Activated naive CD4-positive, alpha-beta T cell treated with anti-CD3 and anti-CD28 coated beads, Interleukin-2, amount 50 U/mL, for 16 hours (primary cell): ENCODE measurements at places on chromosomes 6 and 20.

DNA sequence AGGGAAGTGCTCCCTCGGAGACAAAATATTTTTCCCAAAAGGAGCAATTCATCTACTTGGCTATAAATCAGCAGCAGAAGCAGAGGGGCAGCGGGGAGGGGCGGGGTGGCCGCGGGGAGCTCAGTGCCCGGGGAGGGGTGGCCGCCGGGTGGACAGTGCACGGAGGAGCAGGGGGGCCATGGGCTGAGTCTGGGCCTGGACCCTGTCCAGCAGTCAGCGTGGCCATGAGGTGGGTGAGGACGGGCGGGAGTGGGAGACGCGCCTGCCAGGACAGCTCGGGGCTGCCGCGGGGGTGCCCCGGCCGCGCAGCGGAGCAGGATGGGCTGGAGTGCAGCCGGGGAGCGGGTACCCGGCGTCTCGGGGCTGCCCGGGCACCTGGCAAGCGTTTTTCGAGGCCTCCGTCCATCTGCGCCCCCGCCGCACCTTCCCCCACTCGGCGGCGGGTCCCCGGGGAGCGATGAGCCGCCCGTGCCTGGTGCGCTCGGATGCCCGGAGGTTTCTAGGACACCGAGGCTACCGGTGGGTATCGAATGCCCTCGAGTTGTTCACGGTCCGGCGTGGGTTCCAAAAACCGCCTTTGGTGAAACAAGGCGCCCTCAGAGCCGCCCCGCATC lies 229.5 kb downstream of the THBS2 start:
- no peak for DNase-seq

- no peak for DNase-seq
Measured at GRCh38 chr20:7333841-7334240, 566.4 kb downstream of the BMP2 start.

DNA sequence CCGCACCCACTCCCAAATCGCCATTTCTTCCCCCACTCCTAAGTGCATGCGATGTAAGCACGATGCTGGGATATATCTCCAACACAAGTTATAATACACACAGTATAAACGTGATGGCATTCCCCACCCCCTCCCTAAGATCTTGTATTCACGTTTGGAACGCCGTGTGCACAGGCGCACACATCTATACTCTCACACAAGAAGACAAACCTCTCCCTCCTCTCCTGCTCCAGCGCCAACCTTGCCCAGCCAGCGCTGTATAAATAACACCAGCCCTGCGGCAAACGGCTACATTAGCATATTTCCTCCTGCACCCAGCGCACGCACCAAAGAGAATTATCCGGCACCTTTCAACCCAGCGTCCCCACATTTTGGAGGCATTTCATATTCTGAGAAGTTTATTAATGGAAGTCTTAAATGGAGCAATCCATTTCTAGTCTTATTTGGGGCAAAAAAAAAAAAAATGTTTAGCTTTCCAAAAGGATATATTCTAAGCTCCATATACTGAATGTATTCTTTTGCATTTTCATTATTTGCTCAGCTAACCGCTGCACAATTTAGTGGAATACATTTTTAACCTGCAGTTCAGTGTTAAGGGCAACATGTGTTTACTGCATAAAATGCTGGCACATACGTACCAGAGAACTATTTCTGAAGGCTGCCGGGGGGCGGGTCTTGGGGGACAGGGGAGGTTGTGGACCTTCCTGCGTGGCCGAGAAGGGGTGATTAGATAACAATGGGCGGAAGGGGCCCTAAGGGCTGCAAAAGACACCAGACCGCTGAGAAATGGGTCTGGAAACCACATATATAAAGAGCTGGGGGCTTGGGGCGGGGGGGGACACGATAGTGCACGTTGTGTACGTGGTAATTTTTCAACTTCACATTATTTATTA lies 1.1 kb upstream of the SLC22A23 start:
- DNase-seq, result peak; percentile 30

DNA sequence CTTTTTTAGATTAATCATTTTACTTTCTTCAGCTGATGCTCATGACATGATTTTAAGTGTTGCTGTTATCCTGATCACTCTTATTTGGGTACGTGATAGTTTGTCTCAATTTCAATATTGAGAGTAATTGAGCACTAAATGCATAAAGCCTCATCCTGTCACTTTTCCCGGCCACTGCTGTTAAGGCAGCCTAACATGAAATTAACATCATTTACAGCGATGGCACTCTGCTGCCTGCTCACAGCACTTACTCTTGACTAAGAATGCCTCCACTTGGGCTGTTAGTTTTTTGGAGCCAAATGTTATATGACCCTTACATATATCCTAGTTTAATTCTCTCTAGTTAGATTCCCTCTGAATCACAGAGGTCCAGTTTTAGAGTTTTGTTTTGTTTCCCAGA lies 107.3 kb downstream of the SLX4IP start:
- no peak for DNase-seq

- DNase-seq, result no peak
Measured at GRCh38 chr6:41836022-41836659, 48.6 kb downstream of the TOMM6 start.

GRCh38 chr20:29427201-29428060 lies 1830.0 kb upstream of the DEFB115 start:
- no peak for DNase-seq

DNA sequence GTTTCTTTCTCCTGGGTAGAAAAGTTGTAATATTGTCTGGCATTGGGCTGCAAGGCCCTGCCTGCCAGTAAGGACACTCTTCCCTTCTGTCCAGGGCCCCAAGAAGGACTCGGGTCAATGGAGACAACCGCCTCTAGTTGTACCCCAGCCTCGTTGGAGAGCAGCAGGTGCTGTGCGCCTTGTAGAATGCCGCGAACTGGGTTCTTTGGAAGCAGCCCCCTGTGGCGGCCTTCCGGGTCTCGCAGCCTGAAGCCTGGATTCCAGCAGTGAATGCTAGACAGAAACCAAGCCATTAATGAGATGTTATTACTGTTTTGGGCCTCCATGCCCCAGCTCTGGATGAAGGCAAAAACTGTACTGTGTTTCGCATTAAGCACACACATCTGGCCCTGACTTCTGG lies 37.0 kb downstream of the PLCG1 start:
- peak; percentile 6 for DNase-seq

GRCh38 chr6:12269110-12269509 lies 21.1 kb upstream of the EDN1 start:
- no peak for DNase-seq
